ENCODE measurements at places on chromosomes 4 and X.

- H3K4me1 ChIP-seq, result peaks cover 9% of the 10 kb centered on the region
- no peak overlapping the region for H3K27ac ChIP-seq
Observed at GRCh38 chr4:15658136-15658770, 3.1 kb upstream of the FBXL5 start.

- no peaks in the 10 kb centered on the region for H3K4me1 ChIP-seq
- peaks cover 7% of the 10 kb centered on the region for H3K36me3 ChIP-seq
- H3K27me3 ChIP-seq, result peaks cover 10% of the 10 kb centered on the region
- DNase-seq, result no peak
- no peak overlapping the region for H3K4me3 ChIP-seq
Observed at GRCh38 chr4:80116516-80116915, 43.5 kb upstream of the ANTXR2 start.

DNA sequence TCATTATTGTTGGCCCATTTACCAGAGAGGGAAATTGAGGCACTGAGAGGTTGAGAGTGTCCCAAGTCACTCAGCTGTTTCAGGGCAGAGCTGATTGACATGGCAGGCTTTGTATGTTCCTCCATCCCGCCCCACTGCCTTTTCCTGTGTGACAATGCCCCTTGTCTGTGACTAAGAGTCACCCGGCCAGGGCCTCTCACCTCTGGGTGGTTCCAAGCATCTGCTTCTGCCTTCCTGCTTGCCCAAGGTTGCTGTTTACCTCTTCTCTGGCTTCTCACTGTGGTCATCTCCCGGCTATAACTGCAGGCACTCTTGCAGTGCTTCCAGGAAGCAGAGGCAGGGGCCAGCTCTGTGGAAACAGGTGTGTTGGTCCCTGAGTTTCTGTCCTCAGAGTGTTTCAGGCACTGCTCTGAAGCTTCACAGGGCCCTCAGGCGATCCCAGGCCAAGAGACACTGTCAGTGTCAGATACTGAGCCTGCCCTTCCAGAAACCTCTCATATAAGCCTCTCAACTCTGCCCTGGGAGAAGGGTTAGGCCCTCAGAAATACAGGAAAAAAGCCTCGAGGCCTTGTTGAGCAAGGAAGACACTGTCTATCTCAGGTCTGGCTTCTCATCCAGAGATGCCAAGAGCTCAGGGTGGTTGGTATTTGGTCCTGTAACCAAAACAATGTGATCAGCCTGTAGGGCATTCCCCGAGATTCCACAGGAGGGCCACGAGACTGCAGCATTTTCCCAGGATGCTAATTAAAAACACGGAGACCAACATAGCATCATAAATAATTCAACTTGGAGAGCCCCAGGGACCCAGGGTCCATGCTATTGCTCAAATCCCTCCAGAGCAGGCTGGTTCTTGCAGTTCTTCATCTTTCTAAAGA lies 42.0 kb upstream of the PROM1 start:
- H3K27ac ChIP-seq, result no peak overlapping the region
- no peak for DNase-seq
- peaks cover 10% of the 10 kb centered on the region for H3K4me1 ChIP-seq
- no peak overlapping the region for H3K4me3 ChIP-seq

GRCh38 chrX:150205011-150205410 lies 158.1 kb upstream of the MAMLD1 start:
- H3K27me3 ChIP-seq, result no peaks in the 10 kb centered on the region
- no peak for DNase-seq
- no peak overlapping the region for H3K4me3 ChIP-seq
- no peaks in the 10 kb centered on the region for H3K36me3 ChIP-seq

- H3K27ac ChIP-seq, result peak overlapping the region; percentile 76
- H3K4me1 ChIP-seq, result peaks cover 6% of the 10 kb centered on the region
- H3K4me3 ChIP-seq, result peak overlapping the region; percentile 63
- DNase-seq, result peak; percentile 29
- H3K36me3 ChIP-seq, result no peaks in the 10 kb centered on the region
Observed at GRCh38 chr4:40656201-40656863, 26.7 kb upstream of the RBM47 start.

- peaks cover 15% of the 10 kb centered on the region for H3K4me1 ChIP-seq
- H3K27me3 ChIP-seq, result no peaks in the 10 kb centered on the region
- DNase-seq, result no peak
- H3K27ac ChIP-seq, result no peak overlapping the region
- peaks cover 6% of the 10 kb centered on the region for H3K36me3 ChIP-seq
Observed at GRCh38 chrX:11254417-11255109, 38.6 kb upstream of the AMELX start.

- no peak overlapping the region for H3K27ac ChIP-seq
- H3K27me3 ChIP-seq, result peaks cover 1% of the 10 kb centered on the region
- H3K36me3 ChIP-seq, result no peaks in the 10 kb centered on the region
- no peak overlapping the region for H3K4me3 ChIP-seq
- H3K4me1 ChIP-seq, result no peaks in the 10 kb centered on the region
Observed at GRCh38 chr4:46270986-46271596, 118.8 kb downstream of the GABRA2 start.

DNA sequence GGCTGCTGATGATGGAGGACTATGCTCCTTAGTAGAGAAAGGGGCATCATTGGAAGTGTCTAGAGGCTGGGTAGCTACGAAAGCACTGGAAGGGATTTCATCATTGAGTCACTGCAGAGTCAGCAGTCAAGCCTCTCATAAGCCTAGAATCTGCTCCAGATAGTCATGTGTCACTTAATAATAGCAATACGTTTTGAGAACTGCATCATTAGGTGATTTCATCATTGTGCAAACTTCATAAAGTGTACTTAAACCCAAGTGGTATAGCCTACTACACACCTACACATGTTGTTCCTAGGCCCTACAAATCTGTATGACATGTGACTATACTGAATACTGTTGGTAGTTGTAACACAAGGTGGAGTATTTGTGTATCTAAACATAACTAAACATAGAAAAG lies 165.6 kb downstream of the PTTG2 start:
- no peak for DNase-seq
- peaks cover 34% of the 10 kb centered on the region for H3K36me3 ChIP-seq
- H3K4me3 ChIP-seq, result no peak overlapping the region
- H3K4me1 ChIP-seq, result peaks cover 18% of the 10 kb centered on the region
- H3K27me3 ChIP-seq, result no peaks in the 10 kb centered on the region
- no peak overlapping the region for H3K27ac ChIP-seq

GRCh38 chr4:84901173-84901572 lies 65.3 kb downstream of the WDFY3 start:
- H3K4me3 ChIP-seq, result no peak overlapping the region
- no peaks in the 10 kb centered on the region for H3K36me3 ChIP-seq
- H3K27me3 ChIP-seq, result peaks cover 3% of the 10 kb centered on the region
- H3K4me1 ChIP-seq, result no peaks in the 10 kb centered on the region
- no peak for DNase-seq

- DNase-seq, result peak; percentile 16
- peak overlapping the region; percentile 69 for H3K27ac ChIP-seq
- peaks cover 11% of the 10 kb centered on the region for H3K4me1 ChIP-seq
- H3K27me3 ChIP-seq, result no peaks in the 10 kb centered on the region
- H3K4me3 ChIP-seq, result peak overlapping the region; percentile 22
Observed at GRCh38 chrX:125681507-125681906, 361.8 kb downstream of the TEX13C start.

GRCh38 chrX:125340490-125340889 lies 20.8 kb downstream of the TEX13C start:
- H3K4me1 ChIP-seq, result no peaks in the 10 kb centered on the region
- H3K27me3 ChIP-seq, result no peaks in the 10 kb centered on the region
- H3K36me3 ChIP-seq, result no peaks in the 10 kb centered on the region
- H3K4me3 ChIP-seq, result no peak overlapping the region
- DNase-seq, result no peak

DNA sequence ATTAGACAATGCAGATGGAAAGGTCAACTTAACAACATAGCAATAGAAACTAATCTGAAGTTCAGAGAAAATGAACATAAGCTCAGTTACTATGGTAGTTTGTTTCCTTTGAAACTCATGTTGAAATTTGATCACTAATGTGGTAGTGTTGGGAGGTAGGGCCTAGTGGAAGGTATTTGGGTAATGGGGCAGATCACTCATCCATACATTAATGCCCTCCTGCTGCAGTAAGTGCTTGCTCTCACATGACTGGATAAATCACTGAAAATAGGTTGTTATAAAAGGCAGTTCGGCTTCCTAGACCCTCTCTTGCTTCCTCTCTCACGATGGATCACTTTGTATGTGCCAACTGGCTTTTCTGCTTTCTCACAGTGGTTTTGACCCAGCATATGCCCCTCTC lies 567.4 kb upstream of the GALNT7 start:
- H3K4me3 ChIP-seq, result no peak overlapping the region
- H3K27me3 ChIP-seq, result no peaks in the 10 kb centered on the region
- no peak for DNase-seq
- H3K36me3 ChIP-seq, result no peaks in the 10 kb centered on the region
- no peaks in the 10 kb centered on the region for H3K4me1 ChIP-seq
- H3K27ac ChIP-seq, result no peak overlapping the region

- H3K36me3 ChIP-seq, result no peaks in the 10 kb centered on the region
- no peak within 1 kb of the TSS for H3K27ac ChIP-seq
- H3K27me3 ChIP-seq, result no peaks in the 10 kb centered on the region
- no peak within 1 kb of the TSS for H3K4me3 ChIP-seq
- DNase-seq, result no peak
- no peaks in the 10 kb centered on the region for H3K4me1 ChIP-seq
Observed at GRCh38 chr4:69995526-69996016, at the start of gene STATH. TSS of gene STATH (plus strand) at chr4:69995966. CDS start at chr4:69998438, 2,472 bp downstream.

DNA sequence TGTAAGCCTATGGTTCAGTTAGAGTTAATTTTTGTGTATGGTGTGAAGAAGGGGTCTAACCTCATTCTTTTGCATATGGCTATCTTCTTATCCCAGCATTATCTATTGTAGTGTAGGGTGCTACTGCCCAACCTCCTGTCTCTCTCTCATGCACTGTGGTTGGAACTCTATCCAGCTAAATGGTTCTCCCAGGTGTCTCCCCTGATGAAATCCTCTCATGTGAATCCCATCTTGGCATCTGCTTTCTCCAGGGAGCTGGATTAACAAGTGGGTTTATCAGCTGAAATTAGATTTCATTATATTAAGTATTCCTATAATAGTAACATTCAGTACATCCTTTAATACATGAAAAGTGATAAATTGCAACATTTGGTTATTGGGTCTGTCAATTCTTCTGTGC lies 224.7 kb upstream of the SFRP2 start:
- H3K4me3 ChIP-seq, result no peak overlapping the region
- no peaks in the 10 kb centered on the region for H3K4me1 ChIP-seq
- no peak for DNase-seq
- H3K27ac ChIP-seq, result no peak overlapping the region
- no peaks in the 10 kb centered on the region for H3K36me3 ChIP-seq

All from memory B cell (primary cell).